Stimulated activated CD8-positive, alpha-beta memory T cell treated with anti-CD3 and anti-CD28 coated beads, Interleukin-4, amount 100 ng/mL, for 1 hour (primary cell): ENCODE measurements at places on chromosomes 3 and 15.

GRCh38 chr15:94290730-94291129 lies 59.4 kb downstream of the MCTP2 start:
- no peak for DNase-seq

DNA sequence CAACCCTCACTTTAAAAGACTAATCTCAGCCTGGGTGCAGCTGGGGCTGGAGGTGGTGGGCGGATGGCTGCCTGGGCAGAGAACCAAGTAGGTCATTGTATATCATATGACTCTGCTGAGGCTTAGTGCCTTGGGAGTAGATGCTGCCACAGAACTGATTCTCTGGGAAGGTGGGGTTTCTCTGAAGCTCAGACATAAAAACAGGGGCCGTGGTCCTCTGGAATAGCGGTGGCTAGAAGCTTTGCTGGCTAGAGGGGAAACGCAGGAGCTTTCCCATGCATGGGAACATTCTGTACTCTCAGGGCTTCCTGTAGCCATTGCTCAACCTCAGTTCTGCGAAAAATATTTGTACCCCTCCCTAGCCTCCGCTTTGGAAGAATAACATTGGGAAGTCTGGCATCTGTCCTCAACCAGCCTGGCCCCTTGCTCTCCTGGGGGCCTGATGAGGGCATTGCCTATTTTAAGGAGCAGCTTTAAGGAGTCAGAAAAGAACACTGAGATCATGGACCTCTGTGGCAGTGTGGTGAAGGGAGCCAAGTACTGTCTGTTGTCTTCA lies 14.7 kb downstream of the TIMP4 start:
- DNase-seq: no peak

DNA sequence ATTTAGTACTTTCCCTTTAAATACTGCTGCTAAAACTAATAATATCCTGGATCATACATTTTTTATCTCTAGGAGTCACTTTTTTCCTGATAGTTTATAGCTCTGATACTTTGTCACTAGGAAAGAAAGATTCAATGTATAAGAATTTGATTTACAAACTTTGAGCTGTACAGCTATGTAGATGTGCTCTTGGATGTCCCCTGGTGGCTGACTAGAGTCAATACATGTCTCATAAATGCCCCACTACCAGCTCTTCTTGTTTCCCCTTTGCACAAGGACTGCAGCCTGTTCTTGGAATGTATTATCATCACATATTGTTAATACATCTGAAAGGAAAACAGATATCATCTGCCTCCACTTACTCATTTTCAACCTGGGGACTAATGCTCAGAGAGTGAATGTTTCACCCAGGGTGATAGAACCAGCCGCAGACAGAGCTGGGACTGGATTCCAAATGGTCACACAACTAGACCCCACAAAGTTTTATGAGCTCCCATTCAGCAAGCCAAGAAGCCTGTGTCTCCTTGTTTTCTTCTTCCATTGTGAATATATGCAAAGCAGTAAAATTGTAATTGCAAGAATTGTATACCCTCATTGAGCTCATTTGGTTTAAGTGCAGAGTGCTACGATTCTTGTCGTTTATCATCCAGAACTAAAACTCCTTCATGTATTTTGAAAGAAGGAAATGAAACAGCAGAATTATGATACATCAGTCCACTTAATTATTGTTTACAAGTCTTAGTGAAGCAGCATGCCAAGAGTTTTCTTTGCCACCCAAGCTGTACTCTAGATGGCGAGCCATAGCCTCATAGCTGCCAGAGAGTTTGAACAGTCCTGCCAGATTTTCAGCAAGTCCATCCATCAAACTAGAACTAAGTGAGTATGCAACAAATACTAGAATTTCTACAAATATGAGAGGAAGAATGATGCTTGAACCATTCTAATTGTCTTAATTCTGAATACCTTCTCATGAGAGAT lies 261.6 kb upstream of the LMCD1 start:
- no peak for DNase-seq

- no peak for DNase-seq
Observed at GRCh38 chr15:70120958-70121623, 23.4 kb upstream of the TLE3 start.

DNA sequence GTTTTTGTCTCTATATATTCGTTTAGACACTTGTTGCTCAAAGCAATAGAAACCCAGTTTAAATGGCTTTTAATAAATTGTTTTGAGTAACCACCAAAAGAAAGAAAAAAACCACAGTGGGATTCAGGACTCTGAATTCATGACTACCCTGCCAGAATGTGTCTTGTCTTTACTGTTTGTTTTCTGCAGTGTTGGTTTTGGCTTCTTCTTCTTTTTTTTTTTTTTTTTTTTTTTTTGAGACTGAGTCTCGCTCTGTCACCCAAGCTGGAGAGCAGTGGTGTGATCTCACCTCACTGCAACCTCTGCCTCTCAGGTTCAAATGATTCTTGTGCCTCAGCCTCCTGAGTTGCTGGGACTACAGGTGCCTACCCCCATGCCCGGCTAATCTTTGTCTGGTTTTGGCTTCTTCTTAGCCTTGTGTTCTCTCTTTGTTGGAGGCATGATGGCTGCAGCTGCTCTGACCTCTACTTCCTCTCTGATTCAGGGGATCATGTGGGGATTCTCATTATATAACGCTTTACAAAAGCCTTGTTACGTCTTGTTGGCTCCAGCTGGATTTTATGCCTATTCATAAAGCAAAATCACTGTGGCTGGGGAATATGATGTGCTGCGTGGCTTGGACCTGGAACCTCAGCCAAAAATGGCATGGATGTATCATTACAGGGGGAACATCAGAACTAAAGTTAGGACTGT lies 54.0 kb downstream of the PLS1 start:
- DNase-seq: no peak

DNA sequence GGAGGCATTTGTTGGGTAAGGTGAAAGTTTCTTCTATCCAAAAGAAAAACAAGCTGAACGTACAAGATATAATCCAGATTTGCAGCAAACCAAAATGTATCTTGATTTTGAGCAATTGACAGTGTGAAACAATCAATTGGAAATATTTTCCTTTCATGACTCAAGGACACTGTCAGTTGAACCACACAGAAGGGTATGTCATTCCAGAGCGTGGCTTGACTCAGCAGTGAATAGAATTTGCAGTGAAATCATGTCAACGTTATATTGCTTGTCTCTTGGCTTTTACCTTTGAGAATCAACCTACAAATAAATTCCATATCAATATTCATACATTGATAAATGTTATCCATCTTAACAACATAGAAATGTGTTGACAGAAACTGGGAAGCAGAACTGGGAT lies 78.2 kb downstream of the TM2D3 start:
- no peak for DNase-seq

DNA sequence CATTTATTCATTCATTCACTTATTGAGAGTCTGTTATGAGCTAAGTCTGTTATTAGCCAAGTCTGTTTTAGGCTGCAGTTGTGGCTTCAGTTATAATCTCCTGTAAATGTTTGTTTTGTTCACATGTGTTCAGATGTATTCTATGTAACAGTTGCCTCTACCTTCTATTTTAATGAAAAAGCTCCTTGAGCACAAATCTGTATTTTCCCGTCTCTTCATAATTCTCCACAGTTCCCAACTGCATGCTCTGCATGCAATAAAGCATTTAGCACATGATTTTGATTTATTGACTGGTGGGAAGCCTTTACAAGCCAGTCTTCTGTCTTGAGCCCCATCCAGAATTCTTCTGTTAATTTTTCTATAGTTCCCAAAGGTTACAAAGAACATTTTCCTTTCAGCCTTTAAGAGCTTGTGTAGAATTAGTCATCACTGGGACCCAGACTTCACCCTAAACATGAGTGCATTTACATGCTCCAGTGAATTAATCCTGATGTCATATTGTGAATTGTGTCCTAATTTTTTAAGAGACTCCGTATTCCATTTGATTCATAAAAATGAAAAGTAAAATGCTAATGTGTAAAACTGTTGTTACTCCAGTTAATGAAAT lies 122.3 kb upstream of the NR2E3 start:
- no peak for DNase-seq

GRCh38 chr3:88987776-88988175 lies 119.6 kb upstream of the EPHA3 start:
- no peak for DNase-seq

DNA sequence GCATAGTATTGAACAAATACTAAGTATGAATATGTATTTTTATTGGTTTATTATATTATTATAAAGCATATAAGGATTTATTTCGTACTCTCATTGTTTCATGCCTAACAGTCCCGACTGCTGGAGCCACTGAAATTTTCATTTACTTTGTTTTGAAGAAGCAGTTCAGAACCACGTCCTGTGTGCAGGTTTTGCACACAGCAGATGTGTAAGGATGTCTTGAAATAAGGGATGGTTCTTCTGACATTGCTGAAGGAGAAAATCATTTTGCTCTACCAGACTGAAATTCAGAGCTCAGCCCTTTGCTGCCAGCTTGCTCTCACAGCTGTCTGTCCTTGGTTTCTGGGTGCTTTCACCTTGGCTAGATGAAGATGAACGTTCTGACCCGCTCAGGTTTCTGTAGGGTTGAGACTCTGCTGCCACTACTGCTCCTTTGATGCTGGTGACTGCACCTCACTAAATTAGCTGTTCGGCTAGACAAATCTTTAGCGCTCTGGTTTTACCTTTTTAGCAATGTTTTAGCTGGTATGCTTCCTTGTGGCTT lies 54.2 kb downstream of the UBE2E1 start:
- no peak for DNase-seq

DNA sequence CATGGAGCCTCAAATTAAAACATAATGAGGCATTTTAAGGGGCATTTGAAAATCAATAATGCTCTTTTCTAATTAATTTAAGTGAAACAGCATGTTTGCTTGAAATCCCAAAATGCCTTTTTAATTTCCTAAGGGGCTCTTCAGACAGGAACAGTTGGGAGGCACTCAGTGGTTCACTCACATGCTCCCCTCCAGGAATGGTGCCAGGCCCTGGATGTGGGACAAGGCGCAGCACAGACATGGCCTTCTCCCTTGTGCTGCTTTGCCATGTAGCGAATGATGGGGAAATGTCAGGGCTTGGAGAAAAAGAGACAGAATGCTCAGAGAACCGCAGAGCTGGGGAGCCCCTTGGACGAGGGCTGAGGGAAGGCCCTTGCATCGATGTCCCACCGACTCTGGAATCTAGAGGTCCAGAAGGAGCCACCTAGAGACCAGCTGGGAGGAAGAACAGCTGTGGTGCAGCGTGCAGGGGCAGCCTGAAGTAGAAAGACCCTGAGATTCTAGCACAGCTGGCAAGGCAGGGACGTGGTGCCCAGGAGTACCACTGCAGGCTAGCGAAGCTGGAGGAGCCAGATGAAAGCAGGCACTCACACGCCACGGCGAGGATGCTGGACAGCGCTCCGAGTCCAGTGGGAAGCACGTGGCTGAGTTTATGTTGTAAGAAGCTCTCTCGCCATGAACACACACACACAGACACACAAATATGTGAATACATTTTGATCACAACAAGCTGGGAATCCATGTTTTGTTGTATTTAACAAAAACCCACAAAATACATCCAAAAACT lies 27.0 kb downstream of the NSMCE3 start:
- no peak for DNase-seq

GRCh38 chr3:29977360-29977759 lies 629.0 kb upstream of the TGFBR2 start:
- DNase-seq: no peak

DNA sequence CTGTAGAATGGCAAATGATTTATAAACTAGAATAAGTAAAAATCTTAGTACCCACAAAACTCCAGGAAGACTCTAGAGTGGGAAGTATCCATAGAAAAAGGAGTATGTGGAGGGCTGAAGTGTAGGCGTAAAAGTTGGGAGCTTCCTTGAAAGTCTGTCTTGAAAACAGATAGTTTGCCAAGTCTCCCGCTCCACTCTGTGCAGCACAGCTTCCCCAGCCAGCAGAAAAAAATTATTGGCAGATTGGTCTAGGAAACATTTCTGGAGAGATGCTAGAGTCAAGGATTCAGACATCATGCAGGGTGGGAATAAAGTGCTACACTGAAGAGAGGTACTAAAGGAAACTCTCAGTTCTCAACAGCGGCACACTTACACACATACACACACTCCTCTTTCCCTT lies 53.4 kb upstream of the CD200R1L start:
- DNase-seq: no peak

GRCh38 chr15:67829647-67830504 lies 4.6 kb downstream of the SKOR1 start:
- DNase-seq: no peak

DNA sequence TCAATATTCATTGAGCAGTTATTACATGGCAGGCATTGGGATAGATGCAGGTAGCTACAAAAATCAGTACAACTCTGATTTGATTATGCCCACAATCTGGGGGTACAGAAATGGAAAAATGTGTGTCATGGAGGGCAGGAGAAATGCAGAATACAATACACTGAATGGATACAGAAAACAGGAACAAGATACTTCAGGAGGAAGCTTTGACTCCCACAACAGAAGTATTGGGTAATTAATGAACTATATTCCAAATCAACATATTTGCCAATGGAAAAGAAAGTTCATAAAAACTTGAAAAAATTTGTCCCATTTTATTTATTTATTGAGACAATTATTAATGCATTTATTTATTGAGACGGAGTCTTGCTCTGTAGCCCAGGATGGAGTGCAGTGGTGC lies 207.0 kb downstream of the SUCLG2 start:
- DNase-seq: no peak

DNA sequence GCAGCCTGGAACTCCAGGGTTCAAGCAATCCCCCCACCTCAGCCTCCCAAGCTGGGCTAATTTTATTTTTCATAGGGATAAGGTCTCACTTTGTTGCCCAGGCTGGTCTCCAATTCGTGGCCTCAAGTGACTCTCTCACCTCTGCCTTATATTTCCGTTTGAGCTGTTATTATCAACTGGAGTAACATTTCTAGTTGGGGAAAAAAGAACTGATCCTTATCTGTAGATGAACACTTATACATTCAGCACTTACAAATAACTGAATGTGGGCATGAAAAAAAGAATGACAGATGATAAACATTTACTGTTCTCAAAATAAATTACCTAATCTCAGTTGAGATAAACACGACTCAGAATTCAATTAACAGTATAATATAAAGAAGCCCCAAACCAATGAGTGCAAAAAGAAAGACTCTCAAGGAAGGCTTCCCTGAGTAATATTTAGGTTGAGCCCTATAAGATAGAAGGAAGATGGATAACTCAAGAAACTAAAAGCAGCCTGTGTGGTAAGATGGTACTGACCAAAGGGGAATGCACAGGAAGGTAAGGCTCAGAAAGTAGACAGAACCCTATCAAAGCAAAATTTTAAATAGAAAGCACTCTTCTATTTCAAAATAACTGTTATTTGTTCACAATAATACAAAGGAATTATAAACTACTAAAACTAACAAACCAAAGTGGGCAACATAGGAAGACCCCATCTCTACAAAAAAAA lies 11.8 kb downstream of the UBE3A start:
- no peak for DNase-seq
